ENCODE measurements at places on chromosomes 7 and 10.

- DNase-seq, result no peak
These were observed 20.8 kb downstream of the CCDC6 start for GRCh38 chr10:59885430-59886134.

DNA sequence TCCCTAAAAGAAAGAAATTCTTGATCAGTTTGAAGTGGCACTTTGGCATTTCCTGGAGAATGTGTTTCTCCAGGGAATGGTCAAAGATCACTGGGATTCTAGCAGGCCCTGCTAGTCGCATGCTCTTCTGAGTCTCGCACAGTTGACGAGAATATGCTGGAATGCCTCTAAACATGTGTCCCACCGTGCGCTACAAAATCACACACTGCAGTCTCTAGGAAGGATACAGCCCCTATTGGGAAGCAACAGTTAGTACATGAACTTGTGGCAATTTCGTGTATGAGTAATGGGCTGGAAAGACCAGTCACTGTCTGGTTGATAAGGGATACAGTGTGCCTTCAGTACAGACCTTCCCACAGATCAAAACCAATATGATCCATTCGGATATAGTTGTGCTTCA lies 257.9 kb downstream of the PRPF18 start:
- DNase-seq, result no peak

- no peak for DNase-seq
These were observed 282.8 kb upstream of the MGMT start for GRCh38 chr10:129184196-129184595.

- no peak for DNase-seq
These were observed 53.3 kb downstream of the WIPF3 start for GRCh38 chr7:29859524-29860185.

Data from NCI-H187 treated with DMSO at 0.1 percent for 48 hours (cell line).